ENCODE measurements at places on chromosomes 3 and 15.

DNA sequence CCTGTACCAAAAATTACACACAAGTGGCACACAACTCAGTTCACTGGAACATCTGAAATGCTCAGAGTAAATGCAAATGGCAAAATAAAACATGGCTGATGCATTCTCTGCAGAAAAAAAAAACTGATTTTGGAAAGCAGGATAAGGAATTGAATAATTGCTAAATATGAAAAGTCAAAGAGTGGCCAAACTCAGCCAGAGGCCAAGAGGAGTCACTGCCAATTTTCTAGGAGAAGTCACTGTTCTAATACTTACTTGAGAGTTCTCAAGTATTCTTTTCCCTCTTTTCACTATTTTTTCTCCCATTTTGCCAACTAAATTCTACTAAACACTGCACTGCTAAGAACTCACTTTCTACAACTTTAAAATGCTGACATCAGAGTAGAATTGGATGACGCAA lies 1018.6 kb downstream of the TUSC7 start:
- DNase-seq: no peak

DNA sequence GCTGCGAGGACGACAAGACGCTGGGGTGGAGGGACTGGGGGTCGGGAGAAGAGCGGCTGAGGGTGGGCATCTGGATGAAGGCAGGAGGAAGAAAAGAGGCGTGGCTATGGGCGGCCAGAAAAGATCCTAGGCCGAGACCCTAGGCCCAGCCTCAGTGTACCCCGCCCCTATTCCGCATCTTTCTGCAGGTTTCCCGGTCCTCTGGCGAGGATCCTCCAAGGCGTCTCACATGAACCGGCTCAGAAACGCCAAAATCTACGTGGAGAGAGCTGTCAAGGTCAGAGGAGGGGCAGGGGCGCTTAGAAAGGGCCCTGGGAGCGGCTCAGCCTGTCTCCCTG lies 340 bp downstream of the TTLL3 start:
- no peak for DNase-seq

DNA sequence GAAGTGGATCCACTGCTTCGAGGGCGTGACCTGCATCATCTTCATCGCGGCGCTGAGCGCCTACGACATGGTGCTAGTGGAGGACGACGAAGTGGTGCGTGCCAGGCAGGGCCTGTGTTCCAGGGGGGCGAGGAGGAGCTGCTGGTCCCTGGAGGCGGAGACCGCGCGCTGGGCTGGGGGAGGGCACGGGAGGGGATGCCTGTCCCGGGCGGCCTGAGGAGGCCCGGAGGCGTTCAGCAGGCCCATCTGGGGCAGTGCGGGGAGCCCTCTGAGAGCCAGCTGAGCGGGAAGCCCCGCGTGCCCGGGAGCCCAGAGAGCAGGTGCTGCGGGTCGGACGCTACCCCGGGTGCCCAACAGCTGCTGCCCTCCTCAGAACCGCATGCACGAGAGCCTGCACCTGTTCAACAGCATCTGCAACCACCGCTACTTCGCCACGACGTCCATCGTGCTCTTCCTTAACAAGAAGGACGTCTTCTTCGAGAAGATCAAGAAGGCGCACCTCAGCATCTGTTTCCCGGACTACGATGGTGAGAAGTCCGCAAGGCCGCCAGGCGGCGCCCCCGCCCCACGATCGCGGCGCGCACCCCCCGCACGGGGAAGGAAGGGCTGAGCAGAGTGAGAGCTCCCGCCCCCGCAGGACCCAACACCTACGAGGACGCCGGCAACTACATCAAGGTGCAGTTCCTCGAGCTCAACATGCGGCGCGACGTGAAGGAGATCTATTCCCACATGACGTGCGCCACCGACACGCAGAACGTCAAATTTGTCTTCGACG lies 2.9 kb downstream of the GNAT1 start:
- peak; percentile 94 for DNase-seq

- DNase-seq: no peak
These were observed 30.7 kb upstream of the RPS17 start for GRCh38 chr15:82570721-82571508.

DNA sequence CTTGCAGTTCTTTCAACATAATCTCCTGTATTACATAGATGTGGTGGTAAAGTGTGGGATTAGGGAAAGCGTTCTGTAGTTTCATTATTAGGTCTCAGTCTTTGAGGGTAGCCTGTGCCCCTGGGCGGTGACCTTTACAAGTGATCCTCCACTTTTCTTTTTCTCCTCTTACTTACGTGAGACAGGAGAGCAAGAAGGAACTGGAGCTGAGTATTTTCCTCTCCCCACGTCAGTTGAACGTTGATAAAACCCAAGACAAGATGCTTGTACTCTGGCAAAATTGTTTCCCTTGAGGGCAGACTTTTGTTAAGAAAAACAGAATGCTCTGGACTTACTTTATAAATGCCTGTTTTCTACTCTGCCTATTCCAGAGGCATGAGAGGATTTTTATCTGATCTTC lies 378.7 kb downstream of the ZNF385D start:
- DNase-seq: no peak

DNA sequence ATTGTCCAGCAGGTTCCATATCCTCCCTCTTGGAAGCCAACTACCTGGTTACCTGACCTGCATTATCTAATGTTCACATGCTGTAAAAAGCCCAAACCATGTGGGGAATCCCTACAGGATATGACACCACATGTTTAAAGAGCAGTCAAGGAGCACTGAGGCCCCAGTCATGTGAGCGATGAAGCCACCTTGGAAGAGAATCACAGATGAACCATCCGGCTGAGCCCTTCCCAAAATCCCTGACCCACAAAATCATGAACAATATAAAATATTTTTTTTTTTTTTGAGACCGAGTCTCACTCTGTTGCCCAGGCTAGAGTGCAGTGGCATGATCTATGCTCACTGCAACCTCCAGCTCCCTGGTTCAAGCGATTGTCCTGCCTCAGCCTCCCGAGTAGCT lies 10.6 kb upstream of the ANKDD1A start:
- DNase-seq: no peak

DNA sequence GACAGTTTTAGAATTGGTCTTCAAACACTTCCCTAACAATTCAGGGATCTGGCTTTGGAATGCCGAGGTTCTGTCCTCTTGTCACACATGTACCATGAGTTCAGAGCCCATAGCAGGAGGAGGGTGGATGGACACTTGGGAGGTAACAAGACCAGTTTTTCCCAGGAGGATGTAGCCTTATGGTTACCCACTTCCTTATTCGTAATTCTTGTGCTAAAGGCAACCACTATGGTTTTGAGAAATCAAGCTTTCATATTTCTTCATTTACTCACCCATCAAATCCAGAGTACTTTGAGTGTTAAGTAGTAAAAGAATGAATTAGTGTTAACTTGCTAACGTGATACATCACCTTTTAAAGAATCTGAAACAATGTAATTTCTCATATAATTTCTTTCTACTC lies 479.6 kb upstream of the ALCAM start:
- DNase-seq: no peak

DNA sequence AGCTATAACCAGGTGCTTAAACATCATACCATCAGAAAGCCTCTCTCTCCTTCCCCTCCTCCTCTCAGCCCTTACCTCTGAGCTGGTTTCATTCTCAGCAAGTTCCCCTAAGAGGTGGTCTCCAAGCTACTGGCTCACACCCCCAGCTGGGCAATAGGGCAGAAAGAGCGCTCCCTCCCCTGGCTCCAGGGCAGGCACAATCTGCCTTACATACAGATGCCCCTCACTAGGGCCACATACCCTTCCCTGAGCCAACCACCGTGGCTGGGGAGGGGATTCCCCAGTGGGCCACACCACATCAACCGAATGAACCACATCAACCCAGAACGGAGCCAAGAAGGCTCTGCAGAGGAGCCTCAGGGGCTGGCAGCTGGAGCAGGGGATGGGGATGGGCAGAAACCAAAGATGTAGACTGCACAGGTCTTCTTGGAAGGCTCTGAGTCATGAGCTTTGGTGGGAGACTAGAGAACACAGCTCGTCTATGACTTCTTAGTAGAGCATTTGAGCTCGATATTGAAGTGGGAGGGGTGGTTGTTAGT lies 4.6 kb upstream of the FBLN2 start:
- no peak for DNase-seq

DNA sequence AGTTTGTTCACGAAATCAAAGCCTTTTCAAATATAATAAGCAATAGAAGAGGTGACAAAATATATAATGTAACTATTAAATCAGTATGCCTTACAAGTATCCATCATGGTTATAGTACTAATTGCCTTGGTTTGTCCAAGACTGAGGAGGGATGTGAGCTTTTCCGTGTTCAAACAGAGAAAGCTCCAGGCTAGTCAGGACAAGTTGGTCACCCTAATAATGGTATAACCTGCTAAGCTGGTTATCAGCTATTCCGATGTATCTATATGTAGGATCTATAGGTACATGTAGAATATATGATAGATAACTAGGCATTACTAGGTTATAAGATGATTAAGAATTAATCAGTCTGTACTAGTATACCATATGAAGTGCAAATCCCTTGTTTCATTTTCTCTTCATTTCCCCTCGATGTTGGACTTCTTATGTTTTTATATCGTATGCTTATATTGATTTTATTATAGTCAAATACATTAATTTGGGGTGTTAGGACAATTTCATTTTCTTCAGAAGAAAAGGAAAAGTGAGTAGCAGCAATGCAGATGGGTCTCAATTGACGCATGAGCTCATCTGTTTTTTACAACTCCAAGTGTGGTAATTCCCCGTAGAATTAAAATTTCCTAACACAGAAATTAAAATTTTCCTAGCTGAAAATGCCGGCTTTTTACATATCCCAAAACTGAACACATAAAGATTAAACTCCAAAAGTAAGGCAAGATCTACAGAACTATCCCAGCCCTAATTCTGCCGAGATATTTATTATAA lies 419.1 kb downstream of the TIGIT start:
- no peak for DNase-seq

- no peak for DNase-seq
These were observed 105.9 kb downstream of the DUT start for GRCh38 chr15:48437178-48437577.

DNA sequence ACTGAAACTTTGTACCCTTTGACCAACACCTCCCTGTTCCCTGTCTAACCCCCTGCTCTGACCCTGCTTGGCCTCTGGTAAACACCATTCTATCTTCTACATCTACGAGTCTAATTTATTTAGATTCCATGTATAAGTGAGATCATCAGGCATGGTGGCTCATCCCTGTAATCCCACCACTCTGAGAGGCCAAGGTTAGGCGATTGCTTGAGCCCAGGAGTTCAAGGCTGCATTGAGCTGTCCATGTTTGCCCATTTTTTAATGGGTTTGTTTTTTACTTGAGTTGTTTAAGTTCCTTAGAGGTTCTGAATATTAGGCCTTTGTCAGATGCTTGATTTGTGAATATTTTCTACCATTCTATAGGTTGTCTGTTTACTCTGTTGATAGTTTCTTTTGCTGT lies 16.9 kb downstream of the FBXW12 start:
- no peak for DNase-seq

- no peak for DNase-seq
These were observed 271.4 kb upstream of the PPP2R3A start for GRCh38 chr3:135694142-135694541.

DNA sequence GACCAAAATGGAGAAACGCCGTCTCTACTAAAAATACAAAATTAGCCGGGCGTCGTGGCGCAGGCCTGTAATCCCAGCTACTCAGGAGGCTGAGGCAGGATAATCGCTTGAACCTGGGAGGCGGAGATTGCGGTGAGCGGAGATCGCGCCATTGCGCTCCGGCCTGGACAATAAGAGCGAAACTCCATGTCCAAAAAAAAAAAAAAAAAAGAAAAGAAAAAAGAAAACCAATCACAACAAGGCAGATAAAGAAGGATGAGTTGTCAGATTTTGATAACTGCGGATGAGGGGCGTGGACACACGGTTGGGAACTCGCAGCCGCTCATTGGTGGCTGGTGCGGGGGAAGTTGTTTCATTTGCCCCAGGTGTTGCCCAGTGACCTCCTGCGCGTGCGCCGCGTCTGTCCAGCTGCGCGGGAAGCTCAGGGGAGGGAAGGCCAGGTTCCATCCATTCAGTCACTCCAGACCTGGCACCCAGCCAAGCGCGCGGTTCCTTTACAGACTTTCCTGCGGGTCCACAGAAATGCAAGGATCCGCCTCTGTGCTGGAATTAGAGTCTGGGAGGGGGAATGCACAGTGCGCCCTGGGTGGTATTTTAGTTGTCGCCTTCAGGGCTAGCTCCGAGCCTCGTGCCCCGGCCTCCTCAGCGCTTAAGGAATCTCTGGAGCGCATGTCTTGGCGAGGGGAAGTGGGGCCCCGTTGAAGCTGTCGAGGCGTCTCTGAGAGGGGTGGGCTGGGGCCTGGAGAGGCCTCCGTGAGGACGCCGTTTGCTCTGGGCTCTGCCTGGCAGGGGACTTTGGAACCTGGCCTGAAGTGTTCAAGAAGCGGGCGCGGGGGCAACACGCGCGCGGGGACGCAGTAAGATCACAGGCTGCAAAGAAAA lies 708 bp upstream of the GCHFR start:
- no peak for DNase-seq

- DNase-seq: no peak
These were observed 134.0 kb downstream of the LPP start for GRCh38 chr3:188287762-188288505.

- no peak for DNase-seq
These were observed 4.8 kb downstream of the GPR15 start for GRCh38 chr3:98536456-98537017.

- no peak for DNase-seq
These were observed 47.7 kb upstream of the PTX3 start for GRCh38 chr3:157388976-157389375.

- DNase-seq: no peak
These were observed 6.3 kb upstream of the HCN4 start for GRCh38 chr15:73375012-73375411.

GRCh38 chr15:83204697-83205096 lies 2.9 kb downstream of the HDGFL3 start:
- no peak for DNase-seq

DNA sequence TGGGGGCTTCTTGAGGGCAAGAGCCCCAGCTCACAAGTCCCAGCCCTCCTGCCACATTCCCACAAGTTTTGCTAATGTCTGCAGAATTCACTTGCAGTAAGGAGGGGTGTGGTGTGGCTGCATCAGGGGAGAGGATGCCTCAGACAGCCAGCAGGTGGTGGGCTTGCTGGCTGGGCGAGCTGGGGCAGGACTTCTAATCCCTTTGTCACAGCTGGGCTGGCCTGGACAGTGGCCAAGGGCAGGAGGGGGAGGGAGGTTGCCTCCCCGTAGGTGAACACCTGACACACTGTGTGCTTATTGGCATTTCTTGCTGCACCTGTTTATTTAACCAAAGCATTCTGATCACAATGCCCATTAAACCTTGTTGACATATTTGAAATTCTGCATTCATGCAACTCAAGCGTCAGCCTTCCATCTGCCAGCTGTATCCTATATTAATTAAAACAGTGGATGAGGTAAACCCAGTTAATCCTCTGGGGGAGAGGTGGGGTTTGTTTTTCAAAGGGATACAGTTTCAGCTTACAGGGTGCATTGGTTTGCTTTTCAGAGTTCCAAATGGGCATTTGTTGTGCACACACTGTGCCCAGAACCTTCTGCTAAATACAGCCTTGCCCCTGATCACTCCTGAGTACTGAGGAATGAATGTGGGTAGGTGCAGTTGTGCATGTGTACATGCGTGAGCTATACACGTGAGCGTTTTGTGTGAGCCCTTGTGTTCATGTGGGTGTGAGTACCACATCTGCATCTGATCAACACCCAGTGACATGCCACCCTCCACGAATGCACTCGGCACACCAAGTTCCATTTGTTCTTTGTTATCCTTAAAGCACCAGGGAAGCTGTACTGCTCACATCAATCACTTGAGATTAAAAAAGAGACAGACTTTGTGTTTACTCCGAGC lies 268.7 kb downstream of the XXYLT1 start:
- no peak for DNase-seq

- DNase-seq: no peak
These were observed 1.3 kb downstream of the BNIP2 start for GRCh38 chr15:59687836-59688235.

- DNase-seq: no peak
These were observed 11.4 kb upstream of the SNRPA1 start for GRCh38 chr15:101306341-101307047.

GRCh38 chr15:37028625-37029296 lies 71.6 kb downstream of the MEIS2 start:
- DNase-seq: no peak
